ENCODE measurements at places on chromosomes 7 and 10.

- DNase-seq = no peak
Measured at GRCh38 chr7:55326081-55326835, 38.9 kb upstream of the LANCL2 start.

DNA sequence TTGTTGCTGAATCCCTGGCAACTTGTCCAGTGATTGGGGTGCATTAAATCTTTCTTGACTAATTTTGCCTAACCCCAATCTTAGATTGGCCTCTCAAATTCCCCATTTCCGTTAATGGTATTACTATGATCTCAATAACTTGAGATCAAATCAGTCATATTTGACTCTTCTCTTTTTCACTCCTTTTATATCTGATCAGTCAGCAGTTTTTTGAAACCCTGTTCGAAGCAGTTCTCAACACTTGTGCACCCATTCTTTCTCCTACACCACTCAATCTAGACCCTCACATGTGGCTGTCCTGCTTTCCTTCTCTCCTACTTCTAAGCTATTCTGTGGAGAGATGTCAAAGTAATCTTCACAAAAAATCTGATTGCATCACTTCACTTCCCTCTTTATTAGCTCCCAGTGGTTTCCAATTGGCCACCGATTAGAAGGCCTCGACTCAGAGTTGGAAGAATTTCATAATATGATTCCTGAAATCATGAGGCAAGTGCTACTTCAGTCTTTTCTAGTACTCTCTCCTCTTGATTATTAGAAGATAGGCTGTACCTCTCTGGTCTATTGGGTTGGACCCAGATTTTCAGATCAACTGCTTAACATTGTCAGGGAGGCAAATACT lies 128.9 kb downstream of the ZNF365 start:
- DNase-seq = peak; percentile 19

DNA sequence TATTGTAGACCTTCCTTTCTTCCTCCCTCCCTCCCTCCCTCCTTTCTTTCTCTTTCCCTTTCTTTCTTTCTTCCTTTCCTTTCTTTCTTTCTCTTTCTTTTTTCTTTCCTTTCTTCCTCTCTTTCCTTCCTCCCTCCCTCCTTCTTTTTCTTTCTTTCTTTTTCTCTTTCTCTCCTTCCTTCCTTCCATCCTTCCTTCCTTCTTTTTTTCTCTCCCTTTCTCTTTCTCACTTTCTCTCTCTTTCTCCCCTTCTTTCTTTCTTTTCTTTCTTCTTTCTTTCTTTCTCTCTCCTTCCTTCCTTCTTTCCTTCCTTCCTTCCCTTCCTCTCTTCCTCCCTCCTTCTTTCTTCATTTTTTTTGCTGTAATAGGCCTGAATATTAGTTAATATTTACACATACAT lies 638.0 kb downstream of the SORCS3 start:
- DNase-seq = no peak

DNA sequence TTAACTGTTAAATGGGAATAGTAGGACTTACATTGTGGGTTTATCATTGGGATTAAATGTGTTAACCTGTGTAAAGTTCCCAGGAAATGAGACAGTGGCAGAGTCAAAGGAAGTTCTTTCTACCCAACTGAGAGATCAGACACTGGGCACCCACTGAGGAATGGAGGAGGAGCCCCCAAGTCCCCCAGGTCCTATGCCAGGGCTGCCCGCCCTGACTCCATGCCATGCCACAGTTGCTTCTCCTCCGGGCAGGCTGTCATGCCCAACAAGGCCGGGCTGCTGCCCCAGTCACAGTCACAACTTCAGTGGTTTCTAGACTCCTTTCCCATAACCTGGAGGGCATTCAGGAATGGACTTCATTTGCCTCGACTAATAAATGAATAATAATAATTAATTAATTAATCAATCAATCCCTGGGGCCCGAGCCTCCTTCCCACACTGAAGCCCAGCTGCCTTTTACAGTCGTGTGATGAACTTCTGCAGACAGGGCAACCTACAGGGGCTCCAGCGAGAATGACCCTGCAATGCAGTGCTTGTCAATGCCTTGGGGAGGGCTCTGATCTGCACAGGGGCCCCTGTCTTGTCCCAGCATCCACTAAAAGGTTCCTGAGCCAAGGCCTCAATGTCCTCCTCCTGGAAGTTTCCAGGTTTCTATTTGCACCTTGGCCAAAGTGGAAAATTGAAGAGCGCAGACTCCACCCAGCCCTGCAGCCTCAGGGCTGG lies 32.4 kb downstream of the DRGX start:
- DNase-seq = no peak

- DNase-seq = peak; percentile 37
Measured at GRCh38 chr10:3773460-3774017, 11.5 kb downstream of the KLF6 start.

DNA sequence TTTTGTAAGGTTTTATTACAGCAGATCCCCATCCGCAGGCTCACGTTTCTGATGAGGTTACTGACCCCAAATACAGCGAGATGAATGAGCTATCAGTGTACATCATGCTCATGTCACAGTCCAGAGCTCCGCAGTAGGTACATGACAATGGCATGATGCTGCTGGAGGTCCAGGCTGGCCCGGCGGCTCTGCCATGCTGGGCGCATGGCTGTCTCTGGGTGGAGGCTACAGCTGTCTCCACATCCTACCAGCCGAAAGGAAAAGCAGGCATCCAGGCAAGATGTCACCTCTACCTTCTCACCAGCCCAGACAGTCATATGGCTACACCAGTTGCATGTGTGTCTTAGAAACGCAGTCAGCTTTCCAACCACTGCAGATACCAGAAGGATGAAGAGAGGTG lies 90.9 kb upstream of the RNF32 start:
- no peak for DNase-seq

- DNase-seq = peak; percentile 75
Measured at GRCh38 chr10:61943674-61944378, 42.3 kb downstream of the ARID5B start.

- peak; percentile 95 for DNase-seq
Measured at GRCh38 chr10:79221110-79222051, 125.9 kb upstream of the PPIF start.

DNA sequence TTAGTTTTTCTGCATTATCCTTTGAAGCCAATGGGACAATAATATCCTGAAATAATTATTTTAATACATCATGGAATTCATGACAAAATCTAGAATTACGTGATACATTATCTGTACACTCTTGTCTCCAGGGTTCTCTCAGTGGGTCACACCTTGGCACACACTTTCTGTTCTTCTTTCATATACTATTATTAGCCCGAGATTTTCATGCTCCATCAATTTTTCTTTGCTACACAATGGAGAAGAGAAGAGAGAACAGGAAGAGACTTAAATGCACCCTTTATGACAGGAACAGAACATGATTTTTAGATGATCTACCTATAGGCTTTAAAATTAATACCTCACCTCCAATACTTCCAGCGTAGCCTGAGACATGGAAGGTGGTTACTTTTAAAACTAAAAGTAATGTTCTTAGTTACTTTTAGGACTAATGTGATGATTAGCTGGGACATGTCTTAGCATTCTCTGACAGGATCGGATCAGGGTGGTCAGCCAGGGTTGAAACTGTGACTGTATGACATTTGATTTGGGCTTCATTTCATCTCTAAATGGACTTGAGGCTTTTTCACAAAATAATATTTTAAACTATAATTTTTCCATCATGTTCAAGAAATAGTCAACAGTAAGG lies 148.2 kb upstream of the WNT16 start:
- DNase-seq = no peak

DNA sequence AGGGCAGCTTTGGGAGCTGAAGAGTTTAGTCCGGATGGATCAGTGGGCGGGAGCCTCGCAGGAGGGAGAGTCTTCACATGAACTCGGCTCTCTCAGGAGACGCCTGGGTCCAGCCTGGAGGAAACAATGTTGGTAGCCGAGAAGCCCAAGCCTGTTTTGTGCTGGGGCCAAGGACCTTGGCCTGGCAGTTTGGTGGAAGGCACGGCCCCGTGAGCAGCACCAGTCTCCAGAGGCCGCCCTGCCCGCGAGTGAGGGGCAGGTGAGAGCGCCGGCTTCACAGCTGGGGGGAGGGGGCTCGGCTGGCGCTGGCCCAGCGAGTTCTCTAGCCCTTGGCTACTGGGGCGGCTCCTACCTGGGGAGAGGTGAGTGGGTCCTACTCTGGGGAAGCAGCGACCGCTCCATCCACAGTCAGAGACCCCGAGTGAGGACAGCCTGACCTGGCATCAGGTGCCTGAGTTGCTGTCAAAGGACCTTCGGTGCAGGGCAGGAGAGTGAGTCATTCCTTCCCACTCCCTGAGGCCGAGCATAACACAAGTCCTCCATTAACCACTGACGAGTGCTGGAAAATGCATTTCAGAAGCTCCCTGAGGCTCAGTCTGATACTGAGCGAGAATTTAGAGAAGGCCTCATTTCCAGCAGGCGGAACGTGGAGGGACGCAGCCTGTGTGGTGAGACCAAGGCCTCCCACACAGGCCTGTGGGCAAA lies 89.3 kb upstream of the DIP2C start:
- DNase-seq = no peak

GRCh38 chr7:92813390-92814024 lies 22.9 kb downstream of the CDK6 start:
- peak; percentile 72 for DNase-seq

DNA sequence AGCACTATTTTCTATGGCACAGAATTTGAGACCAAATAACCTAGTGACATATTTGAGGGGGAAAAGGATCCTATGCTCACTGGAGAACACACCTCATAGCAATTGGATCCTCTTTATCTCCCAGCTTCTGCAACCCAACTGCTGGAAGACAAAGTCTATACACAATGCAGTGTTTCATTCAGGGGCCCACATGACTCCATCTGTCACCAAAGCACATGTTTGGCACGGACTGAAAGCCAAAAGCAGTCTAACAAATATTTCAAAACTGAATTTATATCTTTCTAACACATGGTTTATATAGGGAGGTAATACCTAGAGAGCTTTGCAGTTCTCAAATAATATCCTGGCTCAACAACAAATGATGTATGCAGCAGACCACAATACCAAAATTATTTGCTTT lies 39.2 kb downstream of the ADAM12 start:
- no peak for DNase-seq

DNA sequence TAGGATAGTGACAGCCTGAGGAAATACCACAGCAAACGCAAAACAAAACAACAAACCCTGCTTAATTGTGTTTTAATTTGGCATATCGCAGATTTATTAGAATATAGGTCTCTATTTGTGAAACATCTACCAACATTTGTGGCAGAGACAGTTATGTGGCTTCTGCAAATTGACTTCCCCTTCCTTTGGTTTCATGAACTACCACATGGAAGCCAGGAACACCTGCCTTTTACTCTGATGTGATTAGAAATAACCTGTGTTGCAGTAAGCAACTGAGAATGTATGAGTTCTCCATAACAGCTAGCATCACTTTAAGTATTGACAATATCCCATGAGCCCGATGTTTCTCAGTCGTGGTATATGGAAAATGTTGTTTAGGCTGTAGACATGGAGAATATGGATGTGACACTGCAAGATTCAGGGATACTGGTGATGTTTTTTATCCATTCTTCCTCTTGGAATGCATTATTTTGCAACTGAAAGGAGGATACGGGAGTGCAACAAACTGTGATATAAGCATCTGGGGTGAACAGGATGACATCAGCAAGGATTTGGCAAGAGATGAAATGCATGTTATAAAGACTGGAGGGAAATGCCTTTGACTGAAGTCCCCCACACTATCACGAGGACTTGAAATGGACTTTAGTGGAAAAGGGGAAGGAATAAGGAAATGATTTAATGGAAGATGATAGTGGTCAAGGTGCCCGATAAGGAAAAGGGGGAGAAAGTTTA lies 95.9 kb downstream of the CUBN start:
- peak; percentile 54 for DNase-seq

- DNase-seq = no peak
Measured at GRCh38 chr7:151410405-151411390, 860 bp upstream of the WDR86 start.

DNA sequence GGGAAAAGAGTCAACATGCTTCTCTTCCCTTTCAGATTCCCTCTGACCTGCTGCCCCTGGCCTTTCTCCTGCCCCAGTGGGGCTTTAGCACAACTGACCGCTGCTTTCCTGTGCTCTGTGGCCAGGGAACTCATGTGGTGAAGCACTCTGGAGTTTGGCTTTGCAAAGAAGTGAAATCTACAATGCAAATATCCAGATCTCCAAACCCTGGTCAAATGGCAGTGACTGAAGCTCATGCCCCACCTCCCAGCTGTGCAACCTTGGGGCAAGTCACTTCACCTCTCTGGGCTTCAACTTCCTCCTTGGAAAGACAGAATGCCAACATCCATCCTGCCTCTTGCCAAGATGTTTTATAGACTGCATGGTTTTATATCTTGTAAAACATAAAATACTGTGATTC lies 157.8 kb downstream of the NEURL1 start:
- no peak for DNase-seq

DNA sequence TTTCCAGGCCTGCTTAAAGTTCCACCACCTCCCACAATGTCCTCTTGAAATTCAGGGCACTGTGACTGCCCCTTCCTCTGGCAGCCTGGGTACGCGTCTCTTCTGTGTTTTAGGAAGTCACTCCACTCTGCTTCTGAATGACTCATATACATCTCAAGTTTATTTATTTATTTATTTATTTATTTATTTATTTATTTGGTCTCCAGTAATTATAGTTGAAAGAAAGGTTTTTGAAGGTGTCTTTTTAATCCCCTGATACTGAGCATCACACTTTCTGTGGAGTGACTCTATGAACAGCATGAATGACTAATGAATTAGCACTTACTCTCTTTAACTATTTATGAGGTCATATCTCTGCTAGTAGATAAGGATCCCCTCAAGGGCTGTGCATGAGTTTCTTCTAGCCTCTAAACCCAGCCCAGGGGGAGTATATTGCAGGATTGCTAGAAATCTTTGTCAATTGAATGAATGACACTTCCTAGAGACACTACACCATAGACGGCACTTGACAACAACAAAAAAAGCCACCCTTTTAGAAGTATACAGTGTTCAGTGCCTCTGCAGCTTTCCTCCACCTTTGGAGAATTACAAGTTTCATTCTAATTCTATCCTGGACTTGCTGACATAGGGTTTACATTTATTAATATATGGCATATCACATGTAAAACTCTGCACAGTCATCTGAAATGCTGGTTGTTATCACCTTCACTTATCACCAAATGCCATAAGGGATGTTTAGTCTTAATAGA lies 2.1 kb downstream of the MACC1 start:
- no peak for DNase-seq

- no peak for DNase-seq
Measured at GRCh38 chr7:158791107-158791506, 38.2 kb downstream of the ESYT2 start.

DNA sequence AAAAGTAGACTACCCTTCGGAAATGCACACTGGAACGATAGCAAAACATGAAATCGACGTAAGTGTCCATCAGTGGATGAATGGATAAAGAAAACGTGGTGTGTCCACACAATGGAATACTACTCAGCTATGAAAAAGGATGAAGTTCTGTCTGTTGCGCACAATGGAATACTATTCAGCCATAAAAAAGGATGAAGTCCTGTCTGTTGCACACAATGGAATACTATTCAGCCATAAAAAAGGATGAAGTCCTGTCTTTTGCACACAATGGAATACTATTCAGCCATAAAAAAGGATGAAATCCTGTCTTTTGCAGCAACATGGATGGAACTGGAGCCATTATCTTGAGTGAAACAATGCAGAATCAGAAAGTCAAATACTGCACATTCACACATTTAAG lies 591.8 kb downstream of the PTPRN2 start:
- DNase-seq = no peak

Measured in fibroblast of skin of right biceps (primary cell).